Activated CD4-positive, alpha-beta memory T cell treated with anti-CD3 and anti-CD28 coated beads, Interleukin-2, amount 10 ng/mL, durations not matched to agents 7 days and 5 days (primary cell): ENCODE measurements at places on chromosomes 2 and 18. TPM values are rescaled to one million over a fixed set of nuclear protein-coding genes. Genes with fewer than 3 reads are reported as not detected.
A peak's percentile ranks its signal among the peaks of the same experiment; 100 is the strongest.

DNA sequence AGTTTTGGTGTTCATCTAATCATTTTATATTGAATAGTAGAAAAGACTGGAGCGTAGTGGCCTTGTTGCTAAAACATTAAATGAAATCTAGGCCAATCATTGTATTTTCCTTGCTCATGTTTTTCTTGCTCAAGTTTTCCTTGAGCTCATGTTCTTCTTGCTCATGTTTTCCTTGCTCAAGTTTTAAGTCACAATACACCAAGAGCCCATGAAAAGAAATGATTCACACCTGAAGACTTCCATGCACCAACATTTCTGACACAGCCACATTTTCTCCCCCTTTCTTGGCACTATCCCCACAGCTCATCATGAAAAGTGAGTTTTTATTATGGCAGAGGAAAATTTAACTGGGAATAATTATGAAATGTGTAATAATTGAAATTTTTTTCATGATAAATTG, 92.0 kb downstream of the LRP1B start:
- DNase-seq: no peak

DNA sequence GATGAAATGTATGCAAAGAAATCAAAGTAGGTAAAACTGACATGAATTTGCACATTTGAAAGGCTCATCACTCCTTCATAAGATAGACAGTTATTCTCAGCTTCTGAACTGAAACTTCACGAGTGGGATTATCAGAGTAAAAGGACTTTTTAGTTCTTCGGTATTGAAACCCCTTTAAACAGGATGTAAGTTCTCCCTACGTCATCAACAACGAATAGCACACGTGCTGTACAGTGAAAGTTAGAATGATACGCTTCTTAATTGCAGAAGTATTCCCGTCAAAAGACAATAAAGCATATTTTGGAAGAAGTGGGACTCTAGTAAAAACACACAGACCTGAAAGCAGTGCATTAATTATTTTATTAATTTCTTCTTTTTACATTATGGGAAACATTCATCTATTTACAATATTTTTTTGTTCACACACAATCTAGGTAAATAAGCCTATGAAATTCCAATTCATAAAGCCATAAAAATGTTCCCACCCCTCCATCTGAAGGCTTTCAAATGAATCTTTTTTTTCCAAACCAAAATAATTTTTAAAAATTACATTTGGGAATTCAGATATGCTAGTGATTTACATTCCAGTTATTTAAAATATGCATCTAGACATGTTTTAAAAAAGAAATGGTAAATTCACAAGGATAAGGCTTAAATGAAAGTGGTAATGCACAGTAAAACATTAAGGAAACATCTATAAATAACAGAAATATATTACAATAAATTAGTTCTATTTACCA, 45.9 kb downstream of the TGIF1 start:
- DNase-seq: no peak

GRCh38 chr18:23864624-23865023, 149.9 kb upstream of the TTC39C start:
- peak; percentile 66 for DNase-seq

KIF1A gene
- total RNA-seq: 0.58 TPM

HOXD9 gene
- not detected for total RNA-seq

DNA sequence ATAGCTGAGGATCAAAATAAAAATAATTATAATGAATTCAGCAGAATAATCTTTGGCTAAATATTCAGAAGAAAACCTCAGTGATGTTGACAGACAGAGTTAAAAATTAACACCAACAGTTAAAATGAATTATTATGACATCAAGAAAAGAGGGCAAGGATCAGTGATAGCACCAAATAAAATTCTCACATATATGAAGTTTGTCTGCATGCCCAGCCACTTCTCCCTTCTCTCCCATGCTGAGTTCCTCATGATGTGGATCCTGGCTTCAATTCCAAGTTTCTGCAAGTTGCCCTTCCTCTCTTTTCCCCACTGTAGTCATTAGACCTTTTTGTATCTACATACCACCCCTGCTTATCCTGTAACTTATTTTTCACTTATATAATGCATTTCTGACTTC, 6.8 kb downstream of the STRADB start:
- DNase-seq: no peak

PSD4 gene
- total RNA-seq: 261 TPM

SERPINB3 gene
- total RNA-seq: not detected

PAIP2B gene
- 1.7 TPM for total RNA-seq

GRCh38 chr18:75977081-75977480, 518.0 kb downstream of the ZNF516 start:
- no peak for DNase-seq

DNA sequence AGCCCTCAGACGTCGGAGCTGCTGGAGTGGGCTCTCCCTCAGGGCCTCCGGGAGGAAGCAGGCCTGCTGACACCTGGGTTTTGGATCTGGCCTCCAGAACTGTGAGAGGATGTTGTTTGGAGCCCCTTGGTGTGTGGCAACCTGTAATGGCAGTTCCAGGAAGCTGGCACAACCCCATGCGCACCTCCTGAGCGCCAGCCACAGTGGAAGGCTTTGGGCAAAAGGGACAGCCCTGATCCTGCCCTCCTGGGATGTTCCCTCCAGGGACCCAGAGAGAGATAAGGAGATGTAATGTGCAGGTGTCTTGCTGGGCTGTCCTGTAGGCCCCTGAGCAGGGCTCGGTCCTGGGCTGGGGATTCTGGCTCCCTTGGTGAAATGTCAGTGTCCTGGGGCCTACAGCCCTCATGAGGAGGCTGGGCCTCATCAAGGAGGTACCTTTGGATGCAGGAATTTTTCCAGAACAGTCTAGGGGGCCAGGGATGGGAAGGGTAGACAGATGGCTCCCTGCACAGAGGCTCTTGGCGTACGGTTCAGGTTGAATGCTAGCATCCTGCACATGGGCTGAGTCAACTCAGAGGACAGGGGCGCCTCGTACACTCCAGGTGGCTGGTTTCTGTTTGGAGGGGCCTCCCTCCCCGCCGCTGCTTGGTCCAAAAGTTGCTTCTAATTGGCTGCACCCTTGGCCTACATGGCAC, 61.1 kb downstream of the ASB1 start:
- DNase-seq: no peak

DNA sequence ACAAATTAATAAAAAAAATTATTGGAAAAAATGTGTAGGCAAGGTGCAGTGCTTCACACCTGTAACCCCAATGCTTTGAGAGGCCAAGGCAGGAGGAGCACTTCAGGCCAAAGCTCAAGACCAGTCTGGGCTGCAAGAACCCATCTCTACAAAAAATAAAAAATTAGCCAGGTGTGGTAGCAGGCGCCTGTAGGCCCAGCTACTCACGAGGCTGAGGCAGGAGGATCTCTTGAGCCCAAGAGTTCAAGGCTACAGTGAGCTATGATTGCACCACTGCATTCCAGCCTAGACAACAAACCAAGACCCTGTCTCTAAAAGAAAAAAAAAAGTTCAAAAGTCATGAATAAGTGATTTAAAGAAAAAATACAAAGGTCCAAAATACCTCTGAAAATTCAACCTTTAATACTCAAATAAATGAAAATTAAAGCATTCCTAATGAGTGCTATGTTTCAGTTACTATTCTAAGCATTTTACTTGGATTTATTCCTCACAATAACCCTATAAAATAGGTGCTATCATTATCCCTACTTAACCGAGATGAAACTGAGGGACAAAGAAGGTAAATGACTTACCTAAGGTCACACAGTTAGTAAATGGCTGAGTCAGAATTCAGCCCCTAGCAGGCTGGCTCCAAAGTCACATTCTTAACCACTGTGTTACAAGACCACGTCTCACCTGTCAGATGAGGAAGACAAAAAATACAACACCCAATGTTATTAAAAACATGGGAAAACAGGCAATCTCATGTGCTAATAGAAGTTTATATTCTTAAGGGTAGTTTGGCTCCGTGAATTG, 36.4 kb upstream of the PCBP1 start:
- no peak for DNase-seq

- no peak for DNase-seq
Observed at GRCh38 chr18:68448736-68449135, 266.2 kb downstream of the TMX3 start.

DNA sequence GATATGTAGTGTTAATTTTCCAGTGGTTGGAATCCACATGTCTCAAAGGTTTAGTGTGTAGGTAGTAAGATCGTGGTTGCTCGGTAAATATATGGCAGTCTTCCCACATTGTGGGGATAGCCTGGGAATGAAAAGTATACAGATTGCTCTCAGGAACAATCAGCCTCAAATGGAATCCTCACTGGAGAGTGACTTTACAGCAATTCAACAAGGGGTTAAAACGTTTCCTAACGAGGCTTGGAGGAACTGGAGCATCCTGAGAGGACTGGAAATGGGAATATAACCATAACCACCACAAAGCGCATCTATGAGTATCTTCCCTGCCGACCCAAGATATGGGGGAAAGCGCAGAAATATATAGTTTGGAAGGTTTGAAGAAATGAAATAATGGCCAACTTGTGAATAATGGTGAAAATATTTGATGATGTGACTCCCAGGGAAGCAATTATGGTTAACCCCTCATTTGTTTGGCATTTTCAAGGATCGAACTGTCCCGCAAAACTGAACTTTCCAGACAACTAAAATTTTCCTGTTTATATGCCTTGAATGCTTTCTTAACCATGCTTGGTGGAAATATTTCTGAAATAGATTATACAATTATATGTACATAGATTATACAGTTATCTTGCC, 100.7 kb upstream of the FOSL2 start:
- DNase-seq: no peak

- no peak for DNase-seq
Observed at GRCh38 chr2:222972420-222972819, 79.6 kb upstream of the KCNE4 start.

LCT gene
- total RNA-seq: 0.13 TPM

DNA sequence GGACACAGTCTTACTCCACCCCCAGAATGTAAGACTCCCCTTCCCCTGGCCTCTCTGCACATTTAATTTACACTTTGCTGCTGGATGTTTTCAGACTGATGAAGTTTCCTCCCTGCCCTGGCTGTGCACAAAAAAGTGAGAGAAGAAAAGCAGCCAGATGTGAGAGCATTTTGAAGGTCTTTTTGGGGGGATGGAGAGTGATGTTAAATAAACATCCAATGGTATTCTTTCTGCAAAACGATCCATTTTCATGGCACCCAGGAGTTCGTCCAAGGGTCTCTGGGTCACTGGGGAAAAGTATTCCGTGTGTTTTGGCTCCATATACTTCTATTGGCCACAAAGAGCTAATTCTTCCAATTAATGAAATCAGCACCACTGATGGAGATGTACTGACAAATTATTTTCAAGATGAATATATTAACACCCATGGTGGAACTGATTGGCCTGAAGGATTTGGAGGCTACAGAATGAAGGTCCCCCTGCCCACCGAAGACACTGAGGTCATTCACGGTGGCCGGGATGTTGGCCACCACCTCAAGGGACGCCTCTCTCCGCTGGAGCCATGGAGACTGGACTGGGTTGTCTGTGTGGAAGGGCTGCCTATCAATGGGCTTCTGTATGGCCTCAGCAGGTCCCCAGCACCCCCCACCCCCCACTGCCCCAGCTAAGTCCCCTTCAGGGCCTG, 107.6 kb upstream of the PKDCC start:
- DNase-seq: no peak

LRATD1 gene
- not detected for total RNA-seq

DNA sequence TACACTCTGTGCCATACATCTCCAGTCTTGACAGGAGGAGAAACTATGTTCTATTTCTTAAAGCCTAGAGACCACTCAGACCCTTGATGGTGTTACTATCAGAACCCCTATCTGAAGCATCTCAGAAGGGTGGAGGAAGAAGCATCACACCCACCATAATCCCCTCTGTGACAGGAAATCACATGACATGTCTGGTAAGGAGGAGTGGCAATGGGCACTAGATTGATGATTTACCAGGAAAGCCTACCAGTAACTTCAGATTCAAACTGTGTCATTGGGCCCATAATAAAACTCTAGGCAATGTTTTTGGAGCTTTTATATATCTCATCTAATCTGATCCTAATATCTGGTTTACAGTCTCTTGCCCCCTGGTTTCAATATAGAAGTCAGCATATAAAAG, 37.1 kb upstream of the C2orf66 start:
- no peak for DNase-seq

GRCh38 chr2:151410485-151410834, 758 bp downstream of the RIF1 start:
- peak; percentile 45 for DNase-seq

TYMS gene
- 288 TPM for total RNA-seq

DNA sequence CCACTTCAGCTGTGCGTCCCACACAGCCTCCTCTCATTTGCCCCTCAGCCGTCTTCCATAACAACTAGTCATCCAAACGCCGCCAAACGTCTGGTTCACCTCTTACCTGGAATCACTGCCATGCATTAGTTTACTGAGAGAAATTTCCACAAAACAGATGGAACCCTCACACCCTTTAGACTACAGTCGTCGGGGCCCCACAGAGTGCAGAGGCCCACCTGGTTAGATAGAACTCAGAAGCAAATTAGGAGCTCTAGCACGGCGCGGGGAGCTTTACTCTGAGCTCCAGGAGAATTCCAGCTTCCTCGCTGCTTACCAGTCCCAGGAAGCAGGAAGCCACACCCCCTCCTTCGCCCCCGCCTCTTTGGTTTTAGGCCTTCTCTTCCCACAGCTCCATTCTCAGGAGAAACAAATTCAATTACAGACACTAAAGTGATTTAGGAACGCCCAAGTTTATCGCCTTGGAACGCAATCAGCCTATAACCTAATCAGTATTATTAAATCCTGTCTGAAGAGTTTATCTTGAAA, 9.4 kb downstream of the RNU2-63P start:
- no peak for DNase-seq

GRCh38 chr2:140589696-140590095, 1541.1 kb downstream of the LRP1B start:
- DNase-seq: no peak

NMUR1 gene
- total RNA-seq: 3.9 TPM

DNA sequence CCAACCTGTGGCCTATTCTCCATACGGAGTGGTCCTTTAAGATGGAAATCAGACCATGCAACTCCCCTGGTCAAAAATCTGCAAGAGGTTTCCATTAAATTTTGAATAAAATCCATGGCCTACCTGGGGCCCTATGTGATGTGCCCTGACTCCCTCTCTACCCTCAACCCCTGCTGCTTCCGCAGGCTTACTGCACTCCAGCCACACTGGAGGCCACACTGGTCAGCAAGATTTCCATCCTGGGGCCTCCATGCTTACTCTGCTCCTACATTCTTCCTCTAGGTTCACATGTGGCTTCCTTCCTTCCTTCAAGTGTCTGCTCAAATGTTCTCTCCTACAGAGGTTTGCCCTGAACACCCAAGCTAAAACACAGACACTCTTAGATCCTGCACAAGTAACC, 40.6 kb downstream of the FARSB start:
- no peak for DNase-seq

DNA sequence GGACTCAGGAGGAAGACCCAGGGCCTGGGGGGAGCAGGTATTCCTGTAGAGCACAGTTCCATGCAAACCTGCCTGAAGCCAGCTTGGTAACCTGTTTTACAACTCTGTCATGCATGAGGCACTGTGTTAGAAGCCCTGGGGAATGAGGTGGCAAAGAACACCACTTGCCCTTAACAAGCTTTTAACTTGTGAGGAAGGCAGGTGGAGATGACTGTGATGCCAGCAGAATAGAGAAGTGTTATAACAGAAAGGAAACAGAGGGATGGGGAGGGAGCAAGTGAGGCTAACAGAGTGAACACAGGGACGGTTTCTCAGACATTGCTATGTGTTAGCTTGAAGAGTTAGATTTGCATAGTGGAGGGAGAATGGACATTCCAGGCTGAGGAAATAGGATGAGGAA, 11.5 kb upstream of the IL1A start:
- no peak for DNase-seq
